ENCODE measurements at places on chromosomes 1 and 21. TPM values are rescaled to one million over a fixed set of nuclear protein-coding genes. Genes with fewer than 3 reads are reported as not detected.
A peak's percentile ranks its signal among the peaks of the same experiment; 100 is the strongest.

DNA sequence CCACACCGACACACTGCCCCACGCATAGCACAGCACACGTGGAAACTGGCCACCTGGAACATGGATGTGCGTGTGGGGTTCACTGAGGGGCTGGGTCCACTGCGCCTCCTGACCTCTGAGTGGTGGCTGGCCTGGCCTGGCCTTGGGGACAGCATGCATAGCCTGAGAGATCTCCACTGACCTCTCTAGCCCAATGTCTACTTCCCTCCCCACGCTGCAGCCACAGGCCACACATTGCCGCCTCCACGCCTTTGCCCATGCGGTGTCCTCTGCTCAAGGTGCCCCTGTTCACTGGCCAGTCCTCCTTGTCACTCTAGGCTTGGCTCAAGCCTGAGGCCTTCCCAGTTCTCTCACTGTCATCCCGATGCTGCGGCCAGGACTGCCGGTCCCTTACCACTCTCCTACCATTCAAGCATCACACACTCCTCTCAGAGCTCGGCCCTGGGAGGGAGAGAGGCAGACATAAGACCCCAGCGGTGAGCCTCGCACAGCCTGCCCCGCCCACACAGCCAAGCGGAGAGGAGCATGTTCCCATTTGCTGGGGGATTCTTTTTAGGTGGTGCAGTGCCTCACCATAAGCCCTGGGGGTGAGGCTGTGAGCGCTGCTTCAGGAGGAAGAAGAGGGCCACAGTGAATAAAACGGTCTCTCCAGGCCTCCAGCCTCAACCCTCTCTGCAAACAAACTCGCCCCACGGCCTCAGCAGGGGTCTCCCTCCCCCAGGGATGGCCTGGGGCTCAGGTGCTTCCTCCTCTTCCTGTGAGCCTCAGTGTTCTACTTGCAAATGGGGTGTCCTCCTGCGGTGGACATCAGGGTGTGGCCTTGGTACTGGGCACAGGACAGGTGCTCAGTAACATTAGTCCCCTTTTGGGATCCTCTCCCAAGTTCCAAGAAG is 80.8 kb downstream of the DMRTB1 start:
- no peak for DNase-seq

GRCh38 chr1:162186026-162186374 is 116.5 kb downstream of the NOS1AP start:
- DNase-seq: no peak

DNA sequence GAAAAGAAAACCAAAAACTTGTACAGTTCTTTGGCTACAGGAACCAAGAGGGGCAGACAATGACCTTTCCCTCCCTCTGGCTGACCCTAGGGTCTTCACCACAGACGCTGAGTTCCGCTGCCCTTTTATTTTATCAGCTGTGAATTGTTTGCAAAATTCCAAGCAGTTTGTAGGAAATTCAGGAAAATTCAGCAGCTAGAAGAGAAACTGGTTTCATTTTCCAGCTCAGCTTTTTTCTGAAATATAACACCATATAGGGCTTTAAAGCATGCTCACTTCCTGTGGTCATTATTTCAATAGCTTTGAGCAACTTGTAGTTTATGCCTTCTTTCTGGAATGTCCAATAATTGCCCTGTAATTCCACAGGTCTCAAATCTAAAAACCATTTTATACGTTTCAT is 5.5 kb upstream of the PIK3R3 start:
- no peak for DNase-seq

- DNase-seq: no peak
Measured at GRCh38 chr1:226308166-226308722, 720 bp downstream of the LIN9 start.

- no peak for DNase-seq
Measured at GRCh38 chr1:10910681-10911489, 101.6 kb upstream of the TARDBP start.

Gene CD1D
- polyA plus RNA-seq: 0.15 TPM

DNA sequence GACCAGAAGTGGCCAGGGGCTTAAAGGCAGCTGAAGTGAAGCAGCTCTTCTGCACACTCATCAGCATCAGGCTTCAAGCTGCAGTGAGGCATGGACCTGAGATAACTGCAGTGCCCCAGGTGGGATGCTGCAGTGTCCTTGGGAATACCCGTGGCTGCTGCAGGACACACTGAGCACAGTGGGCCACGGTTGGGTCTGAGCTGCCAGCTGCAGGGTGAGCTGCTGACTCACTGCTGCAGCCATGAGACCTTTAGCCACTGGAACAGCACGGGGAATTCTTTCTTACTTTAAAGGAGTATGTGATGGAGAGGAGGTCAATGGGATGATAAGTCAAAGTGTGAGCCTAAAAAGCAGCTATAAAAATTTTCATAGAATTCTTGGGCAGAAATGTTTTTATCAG is 102.1 kb downstream of the XCL2 start:
- DNase-seq: no peak

DNA sequence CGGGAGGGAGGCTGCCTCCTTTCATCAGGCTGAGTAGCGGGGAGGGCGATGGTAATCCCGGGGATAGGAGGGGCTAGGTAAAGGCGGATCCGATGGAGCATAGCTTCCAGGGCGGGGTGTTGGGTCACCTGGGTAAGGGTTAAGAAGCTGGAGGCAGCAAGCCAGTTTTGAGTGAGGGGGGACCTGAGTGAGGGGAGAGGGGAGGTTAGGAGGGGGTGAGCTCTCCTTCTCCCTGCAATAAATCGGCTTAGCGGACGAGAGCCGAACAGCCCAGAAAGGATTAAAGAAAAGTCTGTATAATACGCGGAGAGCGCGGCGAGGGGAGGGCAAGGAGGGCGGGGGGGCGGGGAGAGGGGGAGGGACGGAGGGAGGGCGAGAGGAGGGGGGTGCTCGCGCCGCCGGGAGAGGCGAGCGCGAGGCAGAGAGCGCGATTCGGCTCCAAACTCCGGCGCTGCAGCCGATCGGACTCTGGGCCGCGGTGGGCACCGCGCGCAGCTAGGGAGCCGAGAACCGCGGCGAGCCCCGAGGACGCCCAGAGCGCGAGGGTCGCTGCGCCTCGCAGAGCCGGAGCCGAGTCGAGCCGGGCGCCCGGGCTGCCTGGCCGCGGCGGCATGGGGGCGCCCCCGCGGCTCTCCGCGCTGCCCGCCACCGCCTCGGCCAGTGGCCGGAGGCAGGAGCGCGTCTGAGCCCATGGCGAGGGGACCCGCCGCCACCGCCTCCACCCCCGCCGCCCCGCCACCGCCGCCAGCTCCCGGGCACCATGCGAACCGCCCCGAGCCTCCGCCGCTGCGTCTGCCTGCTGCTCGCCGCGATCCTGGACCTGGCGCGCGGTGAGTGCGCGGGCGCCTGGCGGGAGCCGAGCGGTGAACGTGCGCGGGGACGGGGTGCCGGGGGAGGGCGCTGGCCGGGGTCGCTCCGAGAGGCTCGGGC is at the start of gene IGSF21:
Gene IGSF21, plus strand, starts transcription at position 430 of the 930 bp plus-strand sequence. Its CDS starts 331 bp downstream, at position 761.
- DNase-seq: no peak

- no peak for DNase-seq
Measured at GRCh38 chr1:158145173-158145719, 35.4 kb upstream of the CD1D start.

- no peak for DNase-seq
Measured at GRCh38 chr1:185062710-185063370, 17.5 kb downstream of the RNF2 start.

GRCh38 chr1:107976836-107977235 is 11.9 kb upstream of the VAV3 start:
- DNase-seq: no peak

DNA sequence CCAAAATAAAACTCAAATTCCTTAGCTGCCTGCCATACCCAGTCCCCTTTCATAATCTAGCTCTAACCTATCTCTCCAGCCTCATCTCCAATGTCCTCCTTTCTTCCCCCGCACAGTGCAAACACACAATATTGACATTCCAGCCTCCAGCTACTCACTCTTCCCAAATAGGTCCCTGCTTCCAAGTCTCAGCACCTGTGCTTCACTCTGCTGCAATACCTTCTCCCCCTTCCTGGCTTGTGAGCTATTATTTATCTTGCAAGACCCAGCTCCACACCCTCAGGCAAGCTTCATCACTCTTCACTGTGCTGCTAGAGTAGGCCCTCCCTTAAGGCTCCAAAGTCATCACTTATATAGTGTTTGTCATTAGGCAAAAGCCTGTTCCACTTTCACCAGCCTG is 9.7 kb downstream of the PLPP3 start:
- DNase-seq: no peak

GRCh38 chr1:40973912-40974311 is 5.6 kb upstream of the CTPS1 start:
- DNase-seq: no peak

- no peak for DNase-seq
Measured at GRCh38 chr1:240998024-240998423, 359.0 kb downstream of the RGS7 start.

- no peak for DNase-seq
Measured at GRCh38 chr1:219398815-219399396, 214.0 kb downstream of the ZC3H11B start.

GRCh38 chr1:2128189-2128901 is 66.2 kb downstream of the FAAP20 start:
- DNase-seq: no peak

Gene PROX1
- polyA plus RNA-seq: not detected

Gene ABCG1
- 0.73 TPM for polyA plus RNA-seq

GRCh38 chr1:113676524-113676923 is 82.8 kb downstream of the PHTF1 start:
- DNase-seq: no peak

DNA sequence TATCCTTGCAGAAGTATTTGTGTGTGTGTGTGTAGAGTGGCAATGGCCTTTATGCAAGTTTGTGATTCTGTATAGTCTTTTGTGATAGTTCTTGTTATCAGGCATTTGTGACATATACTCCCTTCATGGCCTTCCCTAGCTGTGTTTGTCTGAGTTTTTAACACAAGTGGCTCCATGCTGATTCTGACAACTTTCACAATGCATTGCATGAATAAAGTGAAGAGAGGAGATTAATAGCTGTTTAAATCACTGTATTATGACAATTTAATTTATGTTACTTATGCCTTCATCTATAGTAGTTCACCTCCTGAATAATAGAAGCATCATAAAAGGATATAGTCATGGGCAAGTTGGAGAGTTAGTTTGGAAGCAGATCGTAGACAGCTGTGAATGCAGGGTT is 17.2 kb upstream of the MCOLN3 start:
- DNase-seq: no peak

Gene MYCL
- polyA plus RNA-seq: 0.36 TPM

GRCh38 chr1:75100481-75101092 is 33.6 kb upstream of the LHX8 start:
- no peak for DNase-seq

- DNase-seq: no peak
Measured at GRCh38 chr1:3292868-3293562, 161.4 kb upstream of the ARHGEF16 start.

GRCh38 chr1:34983700-34984355 is 1.3 kb downstream of the TMEM35B start:
- DNase-seq: no peak

Gene DPH2
- 86.6 TPM for polyA plus RNA-seq

Gene TMPRSS3
- polyA plus RNA-seq: 0.56 TPM

DNA sequence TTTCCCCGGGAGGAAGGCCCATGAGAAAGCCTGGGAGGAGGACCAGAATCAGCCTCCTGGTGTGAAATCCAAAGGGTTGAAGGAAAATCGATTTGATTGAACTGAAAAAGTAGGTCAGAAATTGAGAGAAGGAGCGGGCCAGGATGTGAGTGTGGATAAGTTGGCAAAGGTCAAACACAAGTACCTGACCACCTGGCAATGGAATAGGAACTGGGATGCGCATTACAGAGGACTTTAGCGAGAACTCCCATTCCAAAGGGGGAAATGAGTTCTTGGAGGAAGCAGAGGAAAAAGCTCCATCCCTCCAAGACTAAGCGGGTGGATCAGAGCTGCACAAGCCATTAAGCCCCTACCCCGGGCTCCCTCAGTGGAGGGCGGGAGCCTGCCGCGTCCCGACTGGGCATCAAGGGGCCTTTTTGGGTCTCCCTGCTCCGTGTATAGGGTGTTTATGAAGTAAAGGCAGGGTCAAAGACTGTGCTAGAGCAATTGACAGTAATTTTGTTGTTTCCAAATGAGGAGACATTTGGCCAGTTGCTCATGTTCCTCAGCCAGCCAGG is 56.4 kb downstream of the TGFB2 start:
- DNase-seq: no peak

- no peak for DNase-seq
Measured at GRCh38 chr1:205248793-205249601, 21.3 kb downstream of the TMCC2 start.

GRCh38 chr1:117633936-117634335 is 28.1 kb downstream of the TENT5C start:
- DNase-seq: no peak

GRCh38 chr1:174397261-174397660 is 50.5 kb upstream of the GPR52 start:
- DNase-seq: no peak

Gene KCNA3
- 1.7 TPM for polyA plus RNA-seq

Gene AMY1A
- not detected for polyA plus RNA-seq

Gene KRTAP19-4
- not detected for polyA plus RNA-seq

DNA sequence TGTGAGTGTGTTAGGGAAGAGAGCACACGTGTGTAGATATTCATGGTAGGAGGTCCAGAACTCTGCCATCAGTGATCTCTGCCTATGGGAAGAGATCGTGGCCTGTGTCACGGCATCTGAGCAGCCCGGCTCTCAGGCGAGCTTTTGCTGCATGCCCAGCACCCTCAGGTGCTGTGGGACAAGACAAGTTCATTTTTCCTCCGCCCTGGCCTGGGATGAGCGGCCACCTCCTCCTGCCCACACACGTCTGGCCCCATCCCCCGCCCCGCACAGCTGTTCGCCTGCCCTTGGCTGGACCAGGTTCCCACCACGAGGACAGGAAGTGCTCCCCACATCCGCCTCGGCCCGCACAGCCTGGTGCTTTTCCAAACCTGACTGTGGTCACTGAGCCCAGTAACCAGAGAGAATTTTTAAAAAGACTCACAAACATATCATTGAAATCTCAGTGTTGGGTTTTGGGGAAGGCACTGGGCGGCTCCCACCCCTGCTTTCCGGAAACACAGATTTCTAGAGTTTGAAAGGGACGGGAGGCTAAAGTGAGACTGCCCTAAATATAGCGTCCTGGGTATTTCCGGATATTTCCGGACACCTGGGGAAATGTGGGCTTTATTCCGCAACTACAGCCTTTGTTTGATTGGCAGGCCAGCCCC is 18.0 kb downstream of the BMP8A start:
- DNase-seq: peak; percentile 54

DNA sequence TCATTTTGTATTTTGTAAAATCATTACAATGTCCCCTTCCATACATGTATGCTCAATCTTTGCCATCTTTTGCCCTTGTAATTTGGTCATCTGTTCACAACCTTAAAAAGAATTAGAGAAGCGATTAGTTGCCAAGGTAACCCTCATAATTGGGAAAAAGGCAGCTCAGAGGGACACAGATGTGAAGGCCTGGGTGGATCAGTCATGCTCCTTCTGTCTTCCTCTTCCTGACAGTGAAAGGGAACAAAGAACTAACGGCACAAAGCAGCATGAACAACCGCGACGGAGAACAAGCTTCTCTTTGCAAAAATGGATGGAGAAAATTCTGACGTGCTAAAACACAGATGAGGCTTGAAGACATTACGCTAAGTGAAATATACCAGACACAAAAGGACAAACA is 78.7 kb upstream of the COG2 start:
- DNase-seq: no peak

DNA sequence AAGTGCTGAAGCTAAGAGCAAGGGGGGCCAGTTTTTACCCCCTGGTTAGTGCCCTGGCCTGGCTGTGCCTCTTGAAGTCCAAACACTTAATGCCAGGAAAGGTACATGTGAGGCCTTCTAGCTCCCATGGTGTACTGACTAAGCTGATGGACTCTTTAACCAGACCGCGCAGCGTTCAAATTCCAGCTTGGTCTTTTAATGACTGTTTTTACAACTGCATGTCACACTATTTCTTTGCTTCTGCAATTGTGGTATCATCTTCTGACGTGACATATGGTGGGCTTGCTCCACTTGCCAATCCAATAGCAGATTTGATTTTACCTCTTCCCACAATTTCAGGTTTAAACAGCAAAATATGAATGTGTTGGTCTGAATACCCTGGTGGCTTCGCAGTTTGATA is 197.3 kb downstream of the HUNK start:
- DNase-seq: no peak

Data from GM12878 (cell line).